Left renal cortex interstitium (tissue), 4 donors: ENCODE measurements at places on chromosomes 6 and 20.

GRCh38 chr20:19642860-19643259 is 115.2 kb upstream of the RIN2 start:
- DNase-seq, result no peak

DNA sequence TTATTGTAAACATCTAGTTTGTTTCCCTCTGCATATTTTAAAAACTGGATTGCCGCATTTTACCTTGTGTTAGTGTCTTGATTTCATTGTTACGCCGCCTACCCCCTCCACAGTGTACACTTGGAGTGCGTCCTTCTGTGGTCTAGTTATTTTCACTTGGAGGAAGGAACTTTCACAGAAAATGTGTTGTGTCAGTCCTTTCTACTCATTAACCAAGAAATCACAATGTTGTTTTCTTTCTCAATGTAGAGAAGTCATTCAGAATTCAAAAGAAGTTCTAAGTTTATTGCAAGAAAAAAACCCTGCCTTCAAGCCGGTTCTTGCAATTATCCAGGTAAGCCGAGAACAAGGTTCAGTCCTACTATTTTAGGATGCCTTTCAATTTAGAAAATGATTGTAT is 10.3 kb downstream of the MTHFD1L start:
- no peak for DNase-seq

- no peak for DNase-seq
These were observed 419.2 kb upstream of the MMS22L start for GRCh38 chr6:97702248-97702647.

DNA sequence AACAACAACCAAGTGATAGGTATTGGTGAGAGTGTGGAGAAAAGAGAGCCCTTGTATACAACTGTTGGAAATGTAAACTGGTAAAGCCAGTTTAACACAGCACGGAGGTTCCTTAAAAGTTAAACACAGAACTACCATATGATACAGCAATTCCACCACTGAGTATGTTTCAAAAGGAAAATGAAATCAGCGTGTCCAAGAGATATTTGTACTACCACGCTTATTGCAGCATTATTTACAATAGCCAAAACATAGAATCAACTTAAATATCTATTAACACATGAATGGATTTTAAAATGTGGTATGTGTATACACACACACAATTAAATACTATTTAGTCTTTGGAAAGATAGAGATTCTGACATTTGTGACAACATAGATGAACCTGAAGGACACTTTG is 1.1 kb downstream of the PTCHD4 start:
- DNase-seq, result no peak

DNA sequence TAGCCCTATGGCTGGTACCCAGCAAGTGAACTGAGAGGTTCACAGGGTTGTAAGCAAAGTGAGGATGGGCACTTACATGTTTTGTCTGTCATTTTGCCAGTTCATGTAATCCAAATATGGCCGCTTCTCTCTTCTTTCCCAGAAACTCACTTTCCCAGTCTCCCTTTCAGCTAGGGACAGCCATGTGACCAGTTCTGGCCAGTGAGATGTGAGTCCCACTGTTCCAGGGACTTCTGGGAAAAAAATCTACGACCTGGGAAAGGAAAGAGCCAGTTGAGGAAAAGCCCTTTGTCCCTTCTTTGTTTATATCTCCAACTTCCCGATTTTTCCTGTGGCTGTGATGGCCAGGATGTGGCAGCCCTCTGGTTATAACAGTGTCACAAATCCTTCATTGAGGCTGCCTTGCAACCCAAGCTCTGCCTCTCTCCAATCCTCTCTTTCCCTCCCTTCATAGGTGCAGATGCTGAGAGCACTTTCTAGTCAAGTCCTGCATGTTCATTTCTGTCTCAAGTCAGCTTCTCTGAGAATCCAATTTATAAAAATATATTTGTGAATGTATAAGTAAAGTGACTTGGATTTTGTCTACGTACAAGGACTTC is 148.6 kb upstream of the ZFP64 start:
- no peak for DNase-seq

DNA sequence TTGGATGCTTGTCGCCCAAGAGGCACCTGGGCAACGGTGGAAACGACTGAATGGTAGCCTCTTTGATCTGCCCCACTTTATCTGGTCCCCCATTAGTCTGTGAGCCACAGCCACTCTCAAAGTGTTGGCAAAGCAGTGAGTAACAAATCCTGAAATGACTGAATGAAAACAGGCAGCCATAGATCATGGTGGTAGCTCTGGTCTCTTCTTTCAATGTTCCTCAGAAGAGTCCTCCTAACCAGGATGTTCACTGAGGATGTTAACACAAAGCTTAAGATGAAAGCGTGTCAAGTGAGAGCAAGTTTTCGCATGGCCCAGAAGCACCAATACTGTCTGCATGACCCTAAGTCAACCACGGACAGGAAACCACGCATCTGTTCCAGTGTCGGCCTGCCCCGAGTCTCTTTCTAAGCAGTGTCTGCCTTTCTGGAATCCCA is 107.3 kb downstream of the IRF4 start:
- no peak for DNase-seq

GRCh38 chr20:19958928-19959327 is 58.2 kb upstream of the NAA20 start:
- DNase-seq, result no peak

GRCh38 chr6:38482466-38482865 is 157.3 kb downstream of the BTBD9 start:
- DNase-seq, result no peak

DNA sequence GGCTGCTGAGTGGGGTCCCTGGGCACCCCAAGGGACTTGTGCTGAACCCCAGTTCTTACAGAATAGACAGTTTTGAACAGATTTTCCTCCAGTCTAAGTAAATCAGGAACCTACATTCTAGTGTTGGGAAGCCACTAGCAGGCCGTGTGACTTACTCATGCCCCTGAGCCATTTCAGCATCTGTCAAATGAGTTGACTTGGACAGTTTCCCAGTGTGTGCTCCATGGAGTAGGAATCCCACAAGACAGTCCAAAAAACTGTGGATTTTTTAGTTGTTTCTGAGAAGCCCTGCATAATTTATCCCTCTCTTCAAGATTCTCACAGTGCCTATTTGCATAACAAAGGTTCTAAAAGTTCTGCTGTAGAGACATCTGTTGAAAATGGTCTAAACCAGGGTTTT is 2.1 kb downstream of the GABRR2 start:
- no peak for DNase-seq

DNA sequence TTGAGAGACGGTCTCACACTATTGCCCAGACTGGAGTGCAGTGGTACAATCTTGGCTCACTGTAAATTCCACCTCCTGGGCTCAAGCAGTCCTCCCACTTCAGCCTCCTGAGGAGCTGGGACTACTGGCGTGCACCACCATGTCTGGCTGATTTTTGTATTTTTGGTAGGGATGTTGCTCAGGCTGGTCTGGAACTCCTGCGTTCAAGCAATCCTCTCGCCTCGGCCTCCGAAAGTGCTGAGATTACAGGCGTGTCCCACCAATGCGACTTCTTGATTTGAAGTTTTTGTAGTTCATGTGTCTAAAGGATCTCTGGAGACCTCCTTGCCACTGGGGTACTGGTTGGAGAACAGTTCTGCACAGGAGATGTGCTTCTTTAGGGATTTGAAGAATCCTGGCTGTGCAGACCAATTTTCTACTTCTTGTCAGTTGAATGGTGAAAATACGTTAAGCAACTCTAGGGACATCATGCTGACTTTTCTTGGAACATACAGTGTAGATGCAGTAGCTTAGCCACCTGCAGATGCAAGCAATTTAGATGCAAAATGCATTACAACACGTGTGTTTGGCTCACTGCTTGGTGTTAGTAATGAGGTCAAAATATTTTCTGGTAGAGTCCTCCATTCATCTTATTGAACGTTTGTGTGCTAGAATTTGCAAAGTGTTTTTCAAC is 28.2 kb downstream of the SYTL3 start:
- DNase-seq, result no peak

- no peak for DNase-seq
These were observed 35.3 kb upstream of the LAMA2 start for GRCh38 chr6:128847431-128848210.

DNA sequence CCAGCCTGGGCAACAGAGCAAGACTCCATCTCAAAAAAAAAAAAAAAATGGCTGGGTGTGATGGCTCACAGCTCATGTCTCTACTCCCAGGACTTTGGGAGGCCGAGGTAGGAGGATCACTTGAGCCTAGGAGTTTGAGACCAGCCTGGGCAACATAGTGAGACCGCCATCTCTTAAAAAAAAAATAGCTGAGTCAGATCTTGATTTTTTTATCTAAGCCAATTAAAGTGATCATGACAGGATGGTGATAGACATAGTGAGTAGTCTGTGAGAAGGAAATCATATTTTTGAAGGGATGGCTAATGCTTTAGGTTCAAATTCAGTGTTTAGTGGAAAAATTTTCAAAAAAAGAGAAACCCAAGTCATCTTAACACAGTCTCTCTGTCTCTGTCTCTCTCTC is 114.6 kb upstream of the JARID2 start:
- no peak for DNase-seq

DNA sequence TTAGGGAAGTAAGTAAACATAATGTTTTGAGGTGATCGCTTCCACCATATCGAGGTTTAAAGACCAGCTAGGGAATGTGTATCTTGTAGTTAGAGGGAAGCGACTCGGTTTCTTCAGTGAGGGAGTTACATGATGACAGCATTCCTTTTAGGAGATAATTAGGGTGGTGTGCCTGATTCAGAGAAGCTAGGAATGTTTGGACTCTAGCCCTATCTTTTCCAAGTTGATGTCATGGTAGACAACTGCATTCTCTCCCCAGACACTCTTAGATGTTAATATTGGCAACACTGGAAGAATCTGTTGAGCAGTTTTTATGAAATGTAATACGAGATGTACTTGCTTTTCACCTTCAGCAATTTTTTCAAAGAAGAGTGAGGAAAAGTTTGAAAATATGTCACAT is 12.9 kb upstream of the HIVEP1 start:
- DNase-seq, result no peak

DNA sequence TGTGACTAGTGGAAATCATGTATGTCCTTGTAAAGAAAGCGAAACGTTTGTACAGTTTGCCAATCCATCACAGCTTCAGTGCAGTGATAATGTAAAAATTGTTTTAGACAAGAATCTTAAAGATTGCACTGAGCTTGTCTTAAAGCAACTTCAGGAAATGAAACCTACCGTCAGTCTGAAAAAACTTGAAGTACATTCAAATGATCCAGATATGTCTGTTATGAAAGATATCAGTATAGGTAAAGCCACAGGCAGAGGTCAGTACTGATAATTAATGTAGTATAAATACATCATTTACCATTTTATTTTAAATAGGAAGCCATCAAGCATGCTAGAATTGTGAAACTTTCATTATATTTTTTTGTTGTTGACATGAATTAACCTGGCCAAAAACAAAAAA is 60.9 kb upstream of the SMIM8 start:
- DNase-seq, result no peak

DNA sequence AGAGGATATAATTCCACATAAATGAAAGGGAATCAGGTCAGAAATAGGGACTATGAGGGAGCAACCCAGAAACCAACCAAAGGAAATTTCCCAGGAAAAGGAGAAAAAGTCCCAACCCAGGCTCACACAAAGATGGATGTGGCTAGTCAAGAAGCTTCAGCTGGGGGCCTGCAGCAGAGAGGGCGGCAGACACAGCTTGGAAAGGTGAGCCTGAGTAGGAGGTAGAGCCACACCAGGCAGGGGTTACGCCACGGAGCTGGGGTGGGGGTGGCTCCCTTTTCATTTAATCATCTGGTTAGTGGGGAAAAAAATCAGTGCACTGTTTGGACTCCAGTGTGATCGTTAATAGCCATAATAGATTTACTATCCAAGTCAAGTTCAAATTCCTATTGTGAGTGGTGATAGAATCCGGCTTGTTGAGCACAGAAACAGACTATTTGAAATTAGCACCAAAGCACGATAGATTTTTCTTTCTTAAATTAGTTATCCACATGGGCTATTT is 220.6 kb downstream of the TPBG start:
- peak; percentile 44 for DNase-seq

DNA sequence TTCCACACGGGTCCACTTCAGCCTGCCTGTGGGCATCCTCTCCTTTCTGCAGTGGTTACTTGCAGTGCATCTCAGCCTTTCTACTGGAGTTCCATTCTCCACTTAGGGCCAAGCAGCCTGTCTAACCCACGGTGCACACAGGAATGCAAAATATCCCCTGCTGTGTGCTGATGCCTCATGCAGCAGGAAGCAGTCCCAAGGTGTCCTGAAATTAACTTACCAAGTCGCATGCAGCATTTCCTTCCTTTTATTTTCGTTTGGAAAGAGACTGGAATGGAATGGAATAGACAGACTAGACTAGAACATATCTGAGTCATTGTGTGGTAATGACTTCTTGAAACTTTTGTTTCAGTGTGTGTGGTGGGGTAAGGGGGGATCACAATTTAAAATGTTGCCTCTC is 25.9 kb upstream of the FOXQ1 start:
- no peak for DNase-seq

- no peak for DNase-seq
These were observed 366.5 kb upstream of the ARID1B start for GRCh38 chr6:156410649-156411048.

- DNase-seq, result no peak
These were observed 22.6 kb downstream of the ETV7 start for GRCh38 chr6:36364669-36365479.

DNA sequence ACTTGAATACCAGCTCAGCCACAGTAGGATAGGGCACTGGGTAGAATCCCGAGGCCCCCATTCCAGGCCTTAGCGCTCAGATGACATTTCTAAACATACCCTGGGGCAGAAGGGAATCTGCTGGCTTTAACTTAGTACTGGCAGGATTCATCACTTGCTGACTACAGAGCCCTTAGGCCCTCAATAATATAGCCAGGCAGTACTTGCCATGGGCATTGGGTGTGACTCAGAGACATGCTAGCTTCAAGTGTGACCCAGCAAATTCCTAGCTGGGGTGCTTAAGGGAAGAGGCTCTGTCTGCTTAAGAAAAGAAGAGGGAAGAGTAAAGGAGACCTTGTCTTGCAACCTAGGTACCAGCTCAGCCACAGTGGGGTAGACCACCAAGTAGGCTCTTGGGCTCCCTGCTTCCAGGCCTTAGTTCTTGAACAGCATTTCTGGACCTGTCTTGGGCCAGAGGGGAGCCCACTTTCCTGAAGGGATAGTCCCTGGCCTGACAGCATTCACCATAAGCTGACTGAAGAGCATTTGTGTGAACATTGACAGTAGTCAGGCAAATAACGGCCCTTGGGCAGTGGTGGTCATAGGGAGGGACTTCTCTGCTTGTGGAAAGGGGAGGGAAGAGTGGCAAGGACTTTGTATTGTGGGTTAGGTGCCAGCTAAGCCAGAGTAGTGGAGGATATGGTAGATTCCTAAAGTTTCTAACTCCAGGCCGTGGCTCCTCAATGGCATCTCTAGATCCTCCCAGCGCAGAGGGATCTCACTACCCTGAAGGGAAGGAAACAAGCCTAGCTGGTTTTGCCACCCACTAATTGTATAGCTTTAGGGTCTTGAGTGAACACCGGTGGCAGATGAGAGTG is 48.5 kb upstream of the HACE1 start:
- no peak for DNase-seq

- no peak for DNase-seq
These were observed 25.9 kb upstream of the HAO1 start for GRCh38 chr20:7966176-7966575.
